ENCODE measurements at places on chromosomes 5 and 9. TPM values are rescaled to one million over a fixed set of nuclear protein-coding genes. Genes with fewer than 3 reads are reported as not detected.

Gene BSPRY
- 36.8 TPM for total RNA-seq

Gene RAB3C
- 0.20 TPM for total RNA-seq

Gene OSMR
- total RNA-seq: 16.5 TPM

Gene LPAR1
- total RNA-seq: 29.2 TPM

Gene ADRB2
- 1.00 TPM for total RNA-seq

Gene FRMD3
- 37.0 TPM for total RNA-seq

Gene FGFR4
- 86.2 TPM for total RNA-seq

Gene TAF11L10
- not detected for total RNA-seq

Gene PAPPA
- 0.37 TPM for total RNA-seq
